ENCODE measurements at places on chromosomes 12 and 14.

- no peak for DNase-seq
Measured at GRCh38 chr12:125178222-125178621, 113.0 kb downstream of the AACS start.

- DNase-seq = no peak
Measured at GRCh38 chr12:103645202-103645601, 58.1 kb downstream of the STAB2 start.

DNA sequence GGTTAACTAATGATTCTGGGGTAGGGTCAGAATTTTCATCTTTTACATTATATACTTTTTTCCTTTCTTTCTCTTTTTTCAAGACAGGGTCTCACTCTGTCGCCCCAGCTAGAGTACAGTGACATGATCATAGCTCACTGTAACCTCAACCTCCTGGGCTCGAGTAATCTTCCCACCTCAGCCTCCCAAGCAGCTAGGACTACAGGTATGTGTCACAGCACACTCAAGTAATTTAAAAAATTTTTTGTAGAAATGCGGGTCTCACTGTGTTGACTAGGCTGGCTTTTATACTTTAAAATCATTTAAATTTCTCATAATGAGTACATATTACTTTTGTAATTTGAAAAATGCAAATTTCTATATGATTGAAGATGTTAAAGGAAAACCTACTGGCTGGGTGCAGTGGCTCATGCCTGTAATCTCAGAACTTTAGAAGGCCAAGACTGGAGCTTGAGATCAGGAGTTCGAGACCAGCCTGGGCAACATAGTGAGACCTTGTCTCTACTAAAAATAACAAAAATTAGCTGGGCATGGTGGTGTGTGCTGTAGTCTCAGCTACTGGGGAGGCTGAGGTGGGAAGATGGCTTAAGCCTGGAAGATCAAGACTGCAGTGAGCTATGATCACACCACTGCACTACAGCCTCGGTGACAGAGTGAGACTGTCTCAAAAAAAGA lies 25.7 kb downstream of the R3HDM2 start:
- DNase-seq = peak; percentile 12

GRCh38 chr14:83706231-83706954 lies 1823.6 kb upstream of the FLRT2 start:
- no peak for DNase-seq

DNA sequence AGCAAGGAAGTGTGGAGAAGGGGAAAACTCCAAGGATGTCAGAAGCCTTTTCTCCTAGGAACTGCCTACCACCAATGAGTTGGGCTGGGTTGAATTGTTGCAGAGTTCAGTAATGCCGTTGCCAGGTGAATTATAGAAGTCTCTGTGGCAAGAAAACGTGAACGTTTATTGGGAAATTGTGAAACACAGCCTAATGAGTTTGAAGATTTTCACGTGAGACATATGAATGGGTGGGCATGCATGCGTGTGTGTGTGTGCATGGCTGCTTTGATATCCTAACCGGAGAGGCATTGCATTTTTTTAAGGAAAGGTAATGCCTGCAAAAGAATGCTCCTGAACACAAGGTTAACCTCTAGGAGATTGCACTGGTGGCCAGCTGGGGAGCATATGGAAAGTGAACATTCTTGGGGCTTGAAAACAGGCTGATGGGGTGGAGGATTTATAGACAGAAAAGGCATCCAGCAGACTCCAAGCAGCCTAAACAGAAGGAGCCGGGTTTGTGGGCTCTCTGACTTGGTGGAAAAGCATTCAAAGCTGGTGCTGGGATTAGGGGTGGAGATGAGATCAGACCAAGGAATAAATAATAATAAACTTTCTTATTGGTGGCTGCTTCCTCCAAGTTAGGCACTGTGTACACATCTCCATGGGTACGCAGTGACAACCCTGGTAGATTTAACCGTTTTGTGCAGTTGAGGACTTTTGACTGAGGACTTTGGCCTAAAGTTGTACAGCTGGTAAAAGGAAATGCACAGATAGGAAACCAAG lies 67.8 kb downstream of the NTF3 start:
- no peak for DNase-seq

GRCh38 chr12:47120736-47121135 lies 41.0 kb upstream of the AMIGO2 start:
- DNase-seq = no peak

GRCh38 chr12:121189131-121189530 lies 20.8 kb upstream of the P2RX4 start:
- no peak for DNase-seq

- no peak for DNase-seq
Measured at GRCh38 chr12:110111476-110112334, 12.5 kb upstream of the IFT81 start.

DNA sequence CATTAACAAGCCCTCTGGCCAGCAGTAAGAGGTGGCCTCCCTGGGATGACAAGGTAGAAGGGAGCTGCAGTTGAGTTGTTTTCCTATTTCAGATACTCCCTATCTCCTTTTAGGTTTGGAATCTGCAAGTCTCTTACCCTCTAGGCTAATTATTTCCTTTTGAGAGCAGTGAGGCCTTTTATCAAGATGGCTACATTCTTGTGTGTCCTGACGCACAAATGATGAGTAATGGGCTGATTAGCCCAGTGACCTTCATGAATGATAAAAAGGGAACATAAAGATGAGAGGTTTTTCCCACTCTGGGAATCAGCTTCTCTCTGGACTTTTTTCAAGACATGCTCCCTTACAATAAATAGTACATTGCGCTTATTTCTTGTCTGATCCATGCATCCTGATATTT lies 22.9 kb downstream of the DYRK2 start:
- no peak for DNase-seq

- peak; percentile 35 for DNase-seq
Measured at GRCh38 chr14:105294142-105294597, 6.6 kb downstream of the BRF1 start.

GRCh38 chr12:92191061-92191460 lies 45.4 kb upstream of the BTG1 start:
- no peak for DNase-seq

GRCh38 chr14:90742729-90743128 lies 73.5 kb downstream of the TTC7B start:
- no peak for DNase-seq

GRCh38 chr12:69397978-69398377 lies 38.4 kb downstream of the YEATS4 start:
- no peak for DNase-seq

- DNase-seq = no peak
Measured at GRCh38 chr12:54040148-54040494, 7.3 kb downstream of the HOXC5 start.

GRCh38 chr12:60263161-60263560 lies 667.3 kb downstream of the SLC16A7 start:
- no peak for DNase-seq

DNA sequence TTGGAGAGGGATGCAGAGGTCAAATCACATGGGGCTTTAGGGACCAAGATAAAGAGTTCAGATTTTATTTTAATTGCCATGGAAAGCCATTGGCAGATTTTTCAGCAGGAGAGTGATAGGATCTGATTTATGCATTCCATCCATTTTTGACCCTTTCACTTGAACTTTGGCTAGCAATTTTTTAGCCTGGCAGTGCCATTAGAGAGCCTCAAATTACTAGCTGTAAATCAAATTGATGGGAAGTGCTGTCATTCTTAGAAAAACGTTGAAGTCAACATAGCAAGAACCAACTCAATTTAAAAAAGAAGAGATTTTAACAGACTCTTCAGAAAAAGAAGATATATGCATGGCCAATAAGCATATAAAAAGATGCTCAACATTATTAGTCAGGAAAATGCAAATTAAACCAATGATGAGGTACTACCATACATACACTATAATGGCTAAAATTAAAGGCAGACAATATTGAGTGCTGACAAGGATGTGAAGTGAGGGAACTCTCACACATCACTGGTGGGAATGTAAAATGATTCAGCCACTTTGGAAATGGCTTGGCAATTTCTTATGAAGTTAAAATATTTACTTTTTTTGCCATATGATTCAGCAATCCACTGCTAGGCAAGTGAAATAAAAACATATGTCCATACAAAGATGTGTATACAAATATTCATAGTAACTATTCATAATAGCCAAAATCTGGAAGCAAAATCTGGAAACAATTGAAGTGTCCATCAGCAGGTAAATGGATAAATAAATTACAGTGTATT lies 89.7 kb downstream of the PTCSC3 start:
- DNase-seq = no peak

- DNase-seq = no peak
Measured at GRCh38 chr12:80977346-80977745, 39.6 kb upstream of the LIN7A start.

DNA sequence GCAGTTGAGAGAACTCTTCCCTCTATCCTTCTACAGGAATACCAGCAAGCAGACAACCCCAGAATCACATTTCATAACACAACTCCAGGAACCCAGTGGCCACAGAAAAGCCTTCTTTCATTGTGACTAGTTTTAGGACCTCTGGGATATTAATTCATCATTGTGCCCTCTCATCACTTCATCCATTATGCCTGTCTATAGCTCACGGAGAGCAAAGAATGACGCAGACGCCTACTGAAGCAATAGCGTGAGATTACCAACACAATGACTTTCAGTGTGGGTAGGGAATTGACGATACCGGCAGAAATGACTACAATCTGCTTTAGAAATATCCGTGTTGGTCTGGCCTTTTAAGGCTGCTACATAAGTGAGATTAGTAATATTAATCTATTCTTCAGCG lies 158.1 kb upstream of the FOXG1 start:
- DNase-seq = no peak

DNA sequence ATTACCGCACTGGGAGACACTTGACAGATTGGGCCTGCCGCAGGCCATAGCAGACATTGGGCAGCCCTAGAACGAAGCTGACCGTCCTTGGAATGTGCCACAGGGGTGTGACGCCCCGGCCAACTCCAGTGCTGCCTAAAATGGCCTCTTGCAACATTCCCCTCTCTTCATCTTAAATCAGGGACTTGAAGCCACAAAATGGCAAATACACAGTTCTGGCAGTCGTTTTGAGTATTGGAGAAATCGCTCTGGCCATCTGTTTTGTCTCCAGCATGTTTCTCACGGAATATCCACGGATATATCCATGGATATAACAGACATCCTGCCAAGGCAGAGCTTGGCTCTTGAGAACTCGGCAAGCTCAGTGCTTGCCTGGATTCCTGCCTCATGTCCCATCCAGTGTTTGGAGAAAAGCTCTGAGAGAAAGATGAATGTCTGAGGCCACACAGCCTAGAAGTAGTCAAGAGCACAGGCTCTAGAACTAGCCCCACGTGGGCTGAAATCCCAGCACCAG lies 158.4 kb downstream of the CHST11 start:
- DNase-seq = no peak

- DNase-seq = no peak
Measured at GRCh38 chr12:86526060-86526595, 269.9 kb upstream of the MGAT4C start.

DNA sequence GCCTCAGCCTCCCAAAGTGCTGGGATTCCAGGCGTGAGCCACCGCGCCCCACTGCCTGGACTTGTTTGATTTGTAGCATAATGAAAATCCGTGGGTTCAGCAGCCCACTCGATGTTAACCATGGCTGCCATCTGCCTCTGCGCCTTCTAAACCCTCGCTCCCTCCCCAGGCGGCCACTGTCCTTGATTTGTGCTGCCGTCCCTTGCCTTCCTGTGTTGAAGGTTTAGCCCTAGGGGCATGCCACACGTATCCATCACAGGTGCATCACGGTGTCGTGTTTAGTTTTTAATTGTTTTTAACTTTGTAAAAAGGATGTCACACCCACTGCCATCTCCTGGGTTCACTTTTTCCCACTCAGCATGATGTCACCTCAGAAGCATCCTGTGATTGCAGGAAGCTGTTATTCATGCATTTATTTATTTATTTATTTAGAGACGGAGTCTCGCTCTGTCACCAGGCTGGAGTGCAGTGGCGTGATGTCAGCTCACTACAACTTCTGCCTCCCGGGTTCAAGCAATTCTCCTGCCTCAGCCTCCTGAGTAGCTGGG lies 24.5 kb upstream of the ULK1 start:
- DNase-seq = no peak

DNA sequence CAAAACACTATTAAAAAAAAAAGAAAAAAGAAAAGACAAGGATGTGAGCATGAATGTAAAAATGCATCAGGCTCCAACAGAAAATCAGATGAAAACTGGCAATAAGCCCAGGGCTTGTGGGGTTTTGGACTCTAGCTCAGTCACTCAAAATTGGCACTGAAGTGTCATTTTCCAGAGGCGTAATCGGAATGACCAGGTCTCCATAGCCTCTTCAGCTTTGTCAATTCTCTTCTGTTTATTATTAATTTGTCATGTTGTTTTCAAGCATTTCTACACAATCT lies 137.2 kb upstream of the TRHDE start:
- no peak for DNase-seq

- no peak for DNase-seq
Measured at GRCh38 chr12:6753772-6754356, 923 bp upstream of the MLF2 start.

GRCh38 chr12:68237078-68237477 lies 11.5 kb upstream of the IL26 start:
- no peak for DNase-seq

GRCh38 chr12:116089080-116089479 lies 188.4 kb downstream of the MED13L start:
- no peak for DNase-seq

DNA sequence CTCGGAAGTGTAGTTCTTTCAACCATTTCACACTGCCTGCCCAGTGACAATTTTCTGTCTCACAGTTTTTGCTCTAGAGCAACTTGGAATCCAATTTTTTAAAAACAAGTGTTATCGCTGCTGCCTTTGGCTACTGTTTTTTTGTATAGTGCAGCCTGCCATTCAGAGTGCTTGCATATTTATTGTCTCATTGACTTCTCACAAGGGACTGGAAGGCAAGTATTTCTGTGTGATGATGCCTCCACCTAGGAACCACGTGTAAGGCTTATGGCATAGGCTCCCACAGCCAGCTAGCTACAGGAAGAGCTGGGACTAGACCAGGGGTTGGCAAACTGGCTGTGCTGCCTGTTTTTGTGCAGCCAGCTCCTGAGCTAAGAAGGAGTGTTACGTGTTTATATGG lies 903 bp downstream of the PARPBP start:
- peak; percentile 1 for DNase-seq

DNA sequence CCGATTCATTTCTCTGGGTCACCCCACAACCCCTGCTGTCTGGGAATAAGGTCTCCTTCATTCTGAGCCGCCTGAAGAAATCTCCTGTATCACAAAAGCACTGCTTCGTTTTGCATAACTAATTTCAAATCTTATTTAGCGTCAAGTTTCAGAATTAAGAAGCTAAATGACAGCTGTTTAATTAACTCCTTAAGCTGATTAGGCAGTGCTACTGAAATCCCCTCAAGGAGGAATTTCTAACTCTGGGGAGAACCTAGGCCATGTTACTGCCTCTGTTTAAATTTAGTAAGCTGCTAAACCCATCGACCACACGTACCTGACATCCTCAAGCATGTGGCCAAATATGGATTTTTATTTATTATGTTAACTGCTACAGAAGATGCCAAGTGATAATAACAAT lies 373.6 kb downstream of the GLT1D1 start:
- DNase-seq = no peak

DNA sequence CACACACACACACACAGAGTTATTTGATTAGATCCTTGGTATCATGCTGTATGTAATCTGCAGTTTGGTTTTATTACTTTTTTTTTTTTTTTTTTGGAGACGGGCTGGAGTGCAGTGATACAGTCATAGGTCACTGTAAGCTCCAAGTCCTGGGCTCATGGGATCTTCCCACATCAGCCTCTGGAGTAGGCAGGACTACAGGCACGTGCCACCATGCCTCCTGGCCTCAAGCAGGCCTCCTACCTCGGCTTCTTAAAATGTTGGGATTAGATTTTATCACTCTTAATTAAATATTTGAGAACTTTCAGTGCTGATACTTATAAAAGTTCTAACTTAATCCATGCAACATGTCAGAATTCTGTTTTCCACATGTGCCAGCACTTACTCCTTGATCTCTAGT lies 31.3 kb upstream of the PSEN1 start:
- no peak for DNase-seq

- no peak for DNase-seq
Measured at GRCh38 chr12:100593490-100593889, 20.0 kb downstream of the GAS2L3 start.
